ENCODE measurements at places on chromosomes 5 and 9.

DNA sequence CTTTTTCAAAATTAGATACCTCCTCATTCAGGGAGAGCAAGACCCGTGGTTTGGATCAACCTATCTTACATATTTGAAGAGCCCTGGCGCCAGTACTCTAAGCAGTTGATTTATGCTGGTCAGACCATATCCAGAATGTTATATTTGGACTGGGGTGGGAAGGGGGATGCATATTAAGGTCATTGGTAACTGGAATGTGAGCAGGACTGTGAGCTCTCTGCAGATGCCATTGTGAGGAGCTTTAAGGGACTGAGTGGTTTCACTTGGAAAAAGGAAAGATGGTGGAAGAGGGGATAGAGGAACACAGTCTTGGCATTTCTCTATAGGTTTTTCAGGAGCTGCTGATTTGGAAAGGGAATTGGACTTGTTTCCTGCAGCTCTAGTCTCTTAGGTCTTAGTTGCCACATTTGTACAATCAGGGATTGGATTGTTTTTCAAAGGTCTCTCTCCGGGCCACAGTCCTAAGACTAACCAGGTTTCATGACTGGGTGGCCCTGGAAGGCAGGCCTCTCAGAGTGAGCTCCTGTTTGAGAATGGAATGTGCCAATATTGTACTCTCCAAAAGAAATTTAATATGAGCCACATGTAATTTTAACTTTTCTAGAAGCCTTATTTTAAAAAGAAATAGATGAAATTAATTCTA, 25.8 kb upstream of the F2R start:
- no peak for DNase-seq

DNA sequence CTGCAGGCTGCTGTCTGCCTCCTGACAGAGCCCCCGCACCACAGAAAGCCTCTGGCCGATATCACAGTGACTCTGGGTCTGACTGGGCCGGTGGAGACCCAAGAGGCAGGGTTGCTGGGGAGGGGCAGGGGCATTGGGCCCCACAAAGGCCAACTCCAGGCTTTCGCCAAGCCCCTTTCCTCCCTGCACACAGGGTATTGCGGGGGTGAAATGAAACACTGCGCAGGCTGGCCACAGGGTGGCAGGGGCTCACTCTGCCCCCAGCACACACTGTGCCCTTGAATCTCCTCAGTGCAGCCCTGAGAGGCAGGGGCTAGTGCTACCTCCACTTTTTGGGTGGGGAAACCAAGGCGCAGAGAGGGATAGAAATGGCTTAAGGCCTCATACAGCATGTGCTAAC, 44.6 kb downstream of the BARX1 start:
- no peak for DNase-seq

DNA sequence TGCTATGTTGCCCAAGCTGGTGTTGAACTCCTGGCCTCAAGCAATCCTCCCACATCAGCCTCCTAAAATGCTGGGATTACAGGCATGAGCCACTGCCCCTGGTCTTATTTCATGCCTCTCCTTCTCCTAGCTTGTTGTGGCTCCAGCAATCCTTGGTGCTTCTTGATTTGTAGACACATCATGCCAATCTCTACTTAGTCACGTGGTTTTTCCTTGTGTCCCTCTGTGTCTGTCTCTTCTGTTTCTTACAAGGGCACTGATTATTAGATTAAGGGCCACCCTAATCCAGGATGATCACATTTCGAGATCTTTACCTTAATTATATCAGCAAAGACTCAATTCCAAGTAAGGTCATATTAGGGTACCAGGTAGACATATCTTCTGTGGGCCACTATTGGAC, 9.2 kb upstream of the IL31RA start:
- DNase-seq, result no peak

- DNase-seq, result peak; percentile 60
Measured at GRCh38 chr9:134326724-134327601, 708 bp downstream of the RXRA start.

DNA sequence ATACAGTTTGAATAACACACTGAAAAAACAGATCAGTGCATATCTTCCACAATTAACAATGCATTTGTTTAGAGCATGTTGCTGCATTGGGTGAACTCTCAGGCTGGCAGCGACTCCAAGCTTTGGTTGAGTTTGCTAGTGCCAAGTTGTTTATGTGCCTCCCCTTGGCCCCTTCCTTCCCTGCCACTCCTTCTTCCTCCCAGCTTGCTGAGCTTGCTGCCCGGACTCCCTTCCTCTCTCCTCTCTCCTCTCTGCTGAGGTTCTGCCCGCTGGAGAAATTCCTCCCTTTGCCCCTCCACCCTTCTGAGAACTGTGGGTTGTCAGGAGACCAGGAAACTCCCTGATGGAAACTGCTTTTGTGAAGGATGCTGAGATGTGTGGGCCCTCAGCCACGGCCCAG, 247.3 kb downstream of the PDZD2 start:
- no peak for DNase-seq

- no peak for DNase-seq
Measured at GRCh38 chr5:177141496-177141895, 7.9 kb downstream of the NSD1 start.

DNA sequence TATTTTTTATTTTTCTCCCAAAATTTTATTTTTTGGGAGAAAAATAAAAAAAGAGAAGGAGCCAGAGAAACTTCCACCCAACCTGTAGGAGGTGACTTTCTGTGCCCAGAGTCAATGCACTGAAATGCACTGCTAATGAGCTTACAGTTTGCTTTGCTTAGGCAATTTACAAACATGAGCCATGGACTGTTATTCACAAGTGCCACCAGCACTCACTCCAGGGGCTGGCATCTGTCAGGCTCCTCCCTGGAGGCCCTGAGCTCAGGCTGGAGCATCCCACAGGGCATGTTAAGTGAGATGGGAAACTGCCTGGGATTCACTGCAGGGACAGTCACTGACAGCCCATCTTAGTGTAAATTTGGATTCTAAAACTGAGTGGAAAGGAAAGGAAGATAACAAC, 74.9 kb downstream of the FANCC start:
- DNase-seq, result no peak

GRCh38 chr5:6548756-6549285, 84.0 kb downstream of the NSUN2 start:
- no peak for DNase-seq

DNA sequence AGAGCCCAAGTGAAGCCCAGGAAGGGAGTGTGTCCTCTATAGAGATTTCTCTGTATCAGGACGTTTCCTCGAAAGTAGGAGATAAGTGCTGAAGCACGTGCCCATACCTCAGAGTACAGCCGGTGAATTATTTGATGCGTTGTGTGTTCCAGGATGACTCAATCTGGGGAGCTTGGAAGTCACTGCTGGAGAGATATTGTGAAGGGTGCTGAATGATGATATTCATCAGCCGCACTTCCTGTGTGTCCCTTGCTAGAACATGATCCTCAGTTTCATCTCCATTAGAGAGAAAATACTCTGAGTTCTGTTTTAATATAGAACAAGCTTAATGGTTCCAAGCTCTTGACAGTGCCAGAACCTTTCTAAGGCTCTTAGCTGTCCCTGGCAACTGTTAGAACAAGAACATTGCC, 402.3 kb upstream of the ADAMTSL1 start:
- no peak for DNase-seq

GRCh38 chr5:132387640-132388117, 18.2 kb downstream of the SLC22A5 start:
- DNase-seq, result peak; percentile 98

DNA sequence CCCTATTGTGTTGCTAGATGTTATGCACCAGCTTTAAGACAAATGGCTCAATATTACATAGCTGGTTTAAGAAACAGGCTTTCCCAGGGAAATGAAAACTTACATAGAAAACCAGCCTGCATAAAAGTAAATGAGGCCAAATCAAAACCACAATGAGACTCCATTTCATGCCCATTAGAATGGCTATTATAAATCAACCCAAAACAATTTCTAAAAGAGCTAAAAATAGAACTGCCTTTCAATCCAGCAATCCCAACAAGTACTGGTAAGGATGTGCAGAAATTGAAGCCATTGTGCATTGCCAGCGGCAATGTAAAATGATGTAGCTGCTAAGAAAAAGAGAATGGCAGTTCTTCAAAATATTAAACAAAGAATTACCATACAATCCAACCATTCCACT, 1170.0 kb upstream of the CDH9 start:
- DNase-seq, result no peak

DNA sequence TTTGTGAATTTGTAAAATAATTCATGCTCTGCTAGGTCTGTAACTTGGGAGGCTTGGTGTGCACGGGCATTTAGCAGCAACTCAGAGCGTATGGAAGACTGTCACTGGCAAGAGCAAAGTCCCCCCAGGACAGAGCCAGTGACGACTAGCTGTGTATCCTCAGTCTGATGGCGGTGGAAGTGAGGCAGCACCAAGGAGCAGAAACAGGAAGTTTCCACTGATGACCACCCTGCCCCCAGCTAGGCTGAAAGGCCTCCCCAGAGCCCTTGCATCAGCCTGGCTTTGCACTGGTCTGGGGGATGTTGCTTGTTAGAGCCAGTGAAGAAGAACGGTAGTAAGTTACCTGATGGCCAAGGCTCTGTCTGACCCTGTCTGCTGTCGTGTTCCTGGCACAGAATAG, 66.8 kb upstream of the ABL1 start:
- no peak for DNase-seq

GRCh38 chr5:179348843-179349242, 3.6 kb upstream of the ADAMTS2 start:
- no peak for DNase-seq

- DNase-seq, result no peak
Measured at GRCh38 chr5:174581479-174581878, 142.9 kb upstream of the MSX2 start.

- no peak for DNase-seq
Measured at GRCh38 chr5:150164211-150164980, 2.2 kb upstream of the CDX1 start.

GRCh38 chr5:133461796-133462516, 150.4 kb downstream of the FSTL4 start:
- no peak for DNase-seq

GRCh38 chr9:134240361-134240760, 76.0 kb upstream of the RNU6ATAC start:
- DNase-seq, result no peak

DNA sequence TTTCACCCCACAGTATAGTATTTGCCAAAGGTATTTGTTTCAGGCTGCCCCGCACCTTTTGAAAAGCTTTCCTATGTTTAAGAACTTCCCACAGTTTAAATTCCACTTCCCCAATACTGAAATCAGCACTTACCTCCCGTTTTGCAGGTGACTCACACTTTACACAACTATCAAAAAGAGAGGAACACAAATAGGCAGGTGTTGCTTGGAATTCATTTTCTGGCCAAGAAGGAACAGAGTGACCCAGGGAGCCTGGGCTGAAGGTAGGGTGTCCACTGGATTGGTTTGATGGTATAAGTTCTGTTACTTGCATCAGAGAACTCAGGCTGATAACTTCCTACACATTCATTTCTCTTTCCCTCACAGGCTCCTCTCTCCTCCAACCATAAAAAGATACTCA, 60.1 kb upstream of the SLC30A5 start:
- DNase-seq, result no peak

GRCh38 chr5:39547553-39548154, 122.9 kb upstream of the DAB2 start:
- DNase-seq, result peak; percentile 62

DNA sequence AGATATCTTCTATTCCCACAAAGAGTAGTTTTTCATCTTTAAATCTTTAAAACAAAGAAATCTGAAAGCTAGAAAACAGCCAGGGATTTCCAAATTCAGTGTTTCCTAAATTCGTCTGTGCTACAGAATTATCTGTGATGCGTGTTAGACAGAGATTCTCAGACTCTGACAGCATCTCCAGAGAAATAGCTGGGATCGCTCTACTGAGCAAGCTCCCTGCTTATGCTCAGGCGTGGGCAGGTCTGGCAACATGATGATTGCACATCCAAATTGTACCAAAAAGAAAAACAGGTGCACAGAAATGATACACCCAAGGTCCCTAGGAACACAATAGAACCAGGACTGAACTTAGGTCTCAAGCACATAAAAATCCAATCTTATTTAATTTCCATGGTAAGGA, 22.8 kb upstream of the CRHBP start:
- no peak for DNase-seq

- no peak for DNase-seq
Measured at GRCh38 chr9:113899205-113899604, 23.1 kb downstream of the ZNF618 start.

- DNase-seq, result no peak
Measured at GRCh38 chr5:15502208-15502607, 2.2 kb downstream of the FBXL7 start.

GRCh38 chr5:156402387-156402921, 75.5 kb downstream of the SGCD start:
- DNase-seq, result peak; percentile 46

DNA sequence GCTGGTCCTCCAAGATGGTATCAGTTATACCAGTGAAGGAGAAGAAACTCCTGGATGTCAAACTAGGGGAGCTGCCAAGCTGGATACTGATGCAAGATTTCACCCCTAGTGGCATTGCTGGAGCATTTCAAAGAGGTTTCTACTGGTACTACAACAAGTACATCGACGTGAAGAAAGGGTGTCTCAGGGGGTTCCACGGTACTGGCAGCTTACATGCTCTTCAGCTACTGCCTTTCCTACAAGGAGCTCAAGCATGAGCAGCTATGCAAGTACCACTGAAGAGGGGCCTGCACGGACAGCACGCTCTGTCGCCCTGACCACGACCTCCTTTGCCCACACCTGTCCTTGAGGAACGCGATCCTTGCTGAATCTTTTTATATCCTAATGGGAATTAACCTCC, 19.5 kb downstream of the ACTL7B start:
- DNase-seq, result no peak

- no peak for DNase-seq
Measured at GRCh38 chr9:37798677-37799076, 1.9 kb upstream of the DCAF10 start.

DNA sequence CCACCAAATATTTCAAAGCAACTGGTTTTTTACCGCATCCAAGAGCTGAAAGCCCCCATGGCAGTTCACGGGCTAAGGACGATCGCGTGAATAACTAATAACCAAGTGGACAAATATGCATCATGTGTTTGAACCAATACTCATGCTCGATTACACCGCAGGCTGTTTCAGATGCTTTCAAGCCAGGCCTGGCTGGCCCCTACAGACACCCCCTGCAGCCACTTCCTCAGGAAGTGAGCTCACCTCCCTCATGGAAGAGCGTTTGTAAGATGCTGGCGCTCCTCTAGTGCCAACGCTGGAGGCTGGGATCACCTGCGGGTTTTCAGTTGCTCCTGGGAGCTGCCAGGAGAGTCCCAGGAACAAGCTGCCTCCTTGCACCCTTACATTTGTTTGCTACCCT, 53.9 kb upstream of the PTCH1 start:
- DNase-seq, result no peak
